Activated CD4-positive, alpha-beta T cell treated with anti-CD3 and anti-CD28 coated beads for 4 hours (primary cell): ENCODE measurements at places on chromosomes 12 and 14.

GRCh38 chr12:112408621-112409020 is 784 bp downstream of the RPL6 start:
- peak; percentile 35 for DNase-seq

- peak; percentile 52 for DNase-seq
These were observed 115.0 kb downstream of the BTG1 start for GRCh38 chr12:92030618-92031017.

DNA sequence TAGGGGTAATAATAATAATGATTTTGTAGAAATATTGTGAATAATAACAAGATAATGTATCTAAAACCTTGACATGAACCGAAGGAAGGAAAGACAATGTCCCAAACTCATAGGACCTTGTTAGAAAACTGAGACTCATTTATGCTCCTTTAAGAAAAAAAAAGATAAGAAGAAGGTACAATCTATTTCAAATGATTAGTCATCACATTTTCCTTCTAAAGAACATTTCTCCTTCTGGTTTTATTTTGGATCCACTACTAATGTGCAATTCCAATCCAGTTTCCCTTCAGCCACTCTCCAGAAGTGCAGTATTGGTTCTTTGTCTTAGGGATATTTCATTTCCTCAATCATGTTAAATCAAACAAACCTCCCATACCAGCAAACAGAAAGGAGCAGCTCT is 526.7 kb downstream of the FUT8 start:
- DNase-seq, result no peak

- no peak for DNase-seq
These were observed 16.5 kb upstream of the GABARAPL1 start for GRCh38 chr12:10196210-10196609.

DNA sequence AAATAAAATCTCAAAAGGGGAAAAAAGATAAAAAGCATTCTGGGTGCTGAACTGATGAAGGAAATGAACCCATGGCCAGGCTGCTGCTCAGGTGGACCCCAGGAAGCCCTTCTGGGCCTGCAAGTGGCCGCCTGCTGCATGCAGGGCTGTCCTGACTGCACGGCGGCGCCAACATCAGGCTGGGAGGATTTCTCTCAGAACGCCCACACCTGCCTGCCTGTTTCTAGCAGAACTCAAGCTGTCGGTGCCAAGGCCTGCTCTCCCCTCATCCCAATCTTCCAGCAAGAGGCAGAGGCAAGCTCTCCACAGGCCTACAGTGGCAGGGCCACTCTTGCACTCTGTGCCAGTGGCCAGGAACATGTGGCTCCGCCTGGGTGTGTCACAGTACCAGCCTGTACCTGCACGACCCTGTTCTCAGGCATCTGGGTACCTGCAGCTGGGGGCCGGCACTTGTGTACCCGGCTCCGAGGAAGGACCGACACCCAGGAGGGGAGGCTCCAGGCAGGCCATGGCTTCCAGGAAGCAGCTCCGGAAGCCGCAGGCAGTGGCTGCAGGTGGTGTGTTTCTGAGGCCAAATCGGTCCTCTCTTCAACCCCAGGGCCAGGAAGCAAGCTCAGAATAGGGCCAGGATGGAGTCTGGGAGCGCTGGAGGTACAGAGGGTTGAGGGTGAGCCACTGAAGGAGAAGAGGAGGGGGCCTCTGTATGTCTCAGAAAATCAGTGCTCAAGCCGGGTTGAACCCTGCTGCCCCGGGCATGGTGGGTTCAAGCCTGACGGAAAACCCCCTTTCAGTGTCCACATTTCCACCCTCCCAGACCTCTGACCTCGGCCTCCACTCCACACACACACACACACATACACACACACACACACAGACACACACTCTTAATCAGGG is 2.5 kb upstream of the INF2 start:
- DNase-seq, result no peak

DNA sequence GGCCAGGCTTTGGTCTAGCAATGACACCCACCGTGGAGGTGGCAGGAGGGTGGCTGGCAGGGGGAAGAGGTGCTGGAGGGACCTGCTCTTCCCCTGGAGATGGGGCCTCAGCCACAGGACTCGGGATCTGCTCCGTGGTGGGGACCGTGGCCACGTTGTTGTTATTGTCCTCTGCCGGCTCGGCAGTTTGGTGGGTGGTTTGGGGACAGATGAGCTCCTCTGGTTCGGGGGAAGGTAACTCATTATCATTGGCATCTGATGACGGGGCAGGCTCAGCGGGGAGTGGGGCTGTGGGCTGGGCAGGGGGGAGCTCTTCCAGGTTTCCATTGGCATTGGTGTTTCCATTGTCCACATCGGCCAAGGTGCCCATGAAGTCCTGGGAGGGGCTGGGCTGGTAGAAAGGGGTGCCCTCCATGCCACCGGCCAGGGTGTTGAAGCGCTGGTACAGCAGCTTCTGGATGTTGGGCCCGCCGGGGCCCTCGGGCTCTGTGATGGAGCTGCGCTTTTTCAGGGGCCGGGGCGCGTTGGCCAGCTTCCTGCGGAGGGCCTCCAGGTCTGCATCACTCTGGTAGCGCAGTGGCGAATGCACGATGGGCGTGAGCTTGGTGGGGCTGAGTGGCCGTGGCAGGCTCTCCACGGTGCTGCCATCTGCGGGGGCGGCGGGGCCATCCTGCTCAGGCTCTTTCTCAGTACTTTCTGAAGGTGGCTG is 24.3 kb downstream of the ZFYVE21 start:
- no peak for DNase-seq

GRCh38 chr14:78829274-78829673 is 659.1 kb downstream of the NRXN3 start:
- DNase-seq, result no peak

GRCh38 chr12:58584880-58585279 is 335.4 kb downstream of the LRIG3 start:
- no peak for DNase-seq

DNA sequence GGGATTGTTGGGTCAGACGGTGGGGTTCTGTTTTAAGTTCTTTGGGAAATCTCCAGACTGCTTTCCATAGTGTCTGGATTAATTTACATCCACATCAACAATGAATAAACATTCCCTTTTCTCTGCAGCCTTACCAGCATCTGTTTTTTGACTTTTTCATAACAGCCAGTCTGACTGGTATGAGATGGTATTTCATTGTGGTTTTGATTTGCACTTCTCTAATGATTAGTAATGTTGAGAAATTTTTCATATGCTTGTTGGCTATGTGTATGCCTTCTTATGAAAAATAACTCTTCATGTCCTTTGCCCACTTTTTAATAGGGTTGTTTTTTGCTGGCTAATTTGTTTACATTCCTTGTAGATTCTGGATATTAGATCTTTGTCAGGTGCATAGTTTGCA is 140.8 kb upstream of the CNTN1 start:
- no peak for DNase-seq

GRCh38 chr12:3755898-3756297 is 3.0 kb upstream of the CRACR2A start:
- DNase-seq, result no peak

- DNase-seq, result no peak
These were observed 108.9 kb downstream of the SLC6A15 start for GRCh38 chr12:84803661-84804060.
